NCI-H1694 (cell line): ENCODE measurements at places on chromosomes 5 and 9.
A peak's percentile ranks its signal among the peaks of the same experiment; 100 is the strongest.

- no peak for DNase-seq
Measured at GRCh38 chr5:95720094-95720786, 10.9 kb upstream of the RHOBTB3 start.

DNA sequence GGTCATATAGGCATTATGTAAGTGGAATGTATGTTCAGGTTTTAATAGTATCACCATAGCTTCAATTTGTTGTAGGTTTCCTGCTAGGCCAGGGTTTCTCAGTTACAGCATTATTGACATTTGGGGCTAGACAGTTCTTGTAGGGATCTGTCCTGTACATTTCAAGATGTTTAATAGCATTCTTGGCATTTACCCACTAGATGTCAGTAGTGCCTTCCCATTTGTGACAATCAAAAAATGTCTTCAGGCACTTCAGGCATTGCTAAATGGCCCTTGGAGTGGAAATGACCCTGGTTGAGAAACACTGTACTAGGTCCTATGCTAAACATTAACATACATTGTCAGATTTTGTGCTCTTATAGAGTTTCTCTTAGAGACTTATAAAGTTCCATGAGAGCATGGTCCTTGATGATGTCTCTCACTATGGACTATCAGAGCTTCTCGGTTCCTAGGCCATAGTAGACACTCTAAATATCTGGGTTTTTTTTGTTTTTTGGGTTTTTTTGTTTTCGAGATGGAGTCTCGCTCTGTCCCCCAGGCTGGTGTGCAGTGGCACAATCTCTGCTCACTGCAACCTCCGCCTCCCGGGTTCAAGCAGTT, 1.4 kb downstream of the KIF20A start:
- DNase-seq = peak; percentile 56

DNA sequence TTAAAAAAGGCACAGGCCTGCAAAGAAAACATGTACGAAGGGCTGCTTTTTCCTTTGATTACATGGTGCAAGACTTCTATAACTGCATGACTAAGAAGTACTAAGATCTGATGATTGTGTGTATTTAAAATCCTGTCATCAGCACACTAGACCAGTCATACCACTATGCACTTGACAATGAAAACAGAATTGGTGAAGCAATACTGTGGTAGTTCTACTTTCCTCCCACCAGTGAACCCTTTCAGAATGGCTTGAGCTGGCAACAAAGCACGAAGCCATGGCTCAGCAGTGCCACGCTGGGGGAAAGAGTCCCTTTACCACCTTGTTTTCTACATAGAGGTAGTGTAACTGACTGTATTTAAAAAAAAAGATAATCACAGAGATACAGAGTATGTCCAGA, 49.0 kb upstream of the POU5F2 start:
- no peak for DNase-seq

DNA sequence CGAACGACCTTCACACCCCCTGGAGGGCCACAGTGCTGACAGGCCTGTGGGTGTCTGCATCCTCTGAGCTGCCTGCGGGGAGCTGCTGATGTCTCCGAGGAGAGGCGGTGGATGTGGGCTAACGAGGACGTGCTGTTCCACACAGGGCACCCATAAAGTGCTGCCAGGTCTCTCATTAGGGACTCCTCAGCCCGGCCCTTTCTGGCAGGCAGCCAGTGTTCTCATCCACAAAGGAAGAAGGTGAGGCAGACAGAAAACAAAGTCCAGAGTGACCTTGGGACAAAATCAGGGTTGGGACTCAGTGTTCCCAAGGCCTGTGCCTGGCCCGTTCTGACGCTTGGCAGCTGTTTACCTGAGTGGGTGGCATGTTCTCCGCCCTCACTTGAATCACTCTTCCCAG, 29.3 kb downstream of the CARTPT start:
- no peak for DNase-seq

DNA sequence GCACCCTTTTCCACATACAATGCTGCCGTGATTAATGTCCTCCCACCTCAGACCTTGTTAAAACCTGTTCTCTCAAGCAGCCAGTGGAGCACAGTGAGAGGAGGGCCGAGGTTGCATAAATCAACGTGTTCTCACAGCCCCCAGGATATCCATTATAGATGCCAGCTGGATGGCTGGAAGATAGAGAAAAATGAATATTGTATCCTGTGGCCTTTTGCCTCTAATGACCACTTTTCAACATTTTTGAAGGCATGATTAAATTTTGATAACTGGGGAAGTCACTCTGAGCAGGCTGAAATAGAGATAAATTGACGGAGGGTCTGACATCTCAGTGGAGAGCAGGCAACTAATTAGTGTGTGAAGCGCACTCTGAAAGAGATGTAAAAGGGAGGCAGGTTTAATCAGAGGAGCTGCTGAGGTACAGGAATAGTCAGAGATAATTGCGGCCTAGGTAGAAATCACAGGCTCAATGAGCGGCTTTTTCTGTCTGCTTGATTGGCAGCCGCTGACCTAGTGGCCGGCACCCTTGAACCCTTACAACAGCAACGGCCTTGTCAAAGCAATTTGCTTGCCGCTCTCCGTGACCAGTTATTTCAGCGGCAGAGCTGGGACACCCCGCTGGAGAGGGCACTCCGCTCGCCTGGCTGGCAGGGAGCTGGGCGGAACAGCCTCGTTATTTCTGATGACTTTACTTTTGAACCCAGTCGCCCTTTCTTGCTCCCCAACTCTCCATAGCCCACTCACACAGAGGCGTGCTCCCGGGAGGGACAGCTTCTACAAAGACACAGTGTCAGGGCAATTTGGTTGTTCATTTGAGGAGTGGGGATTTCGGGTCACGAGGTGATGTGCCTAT, 560.7 kb downstream of the PSAT1 start:
- no peak for DNase-seq

- DNase-seq = peak; percentile 81
Measured at GRCh38 chr9:117184173-117184572, 230.7 kb downstream of the ASTN2 start.

GRCh38 chr5:131634666-131634995, 398 bp downstream of the RAPGEF6 start:
- no peak for DNase-seq

GRCh38 chr9:3331801-3332200, 194.0 kb downstream of the RFX3 start:
- DNase-seq = peak; percentile 4

DNA sequence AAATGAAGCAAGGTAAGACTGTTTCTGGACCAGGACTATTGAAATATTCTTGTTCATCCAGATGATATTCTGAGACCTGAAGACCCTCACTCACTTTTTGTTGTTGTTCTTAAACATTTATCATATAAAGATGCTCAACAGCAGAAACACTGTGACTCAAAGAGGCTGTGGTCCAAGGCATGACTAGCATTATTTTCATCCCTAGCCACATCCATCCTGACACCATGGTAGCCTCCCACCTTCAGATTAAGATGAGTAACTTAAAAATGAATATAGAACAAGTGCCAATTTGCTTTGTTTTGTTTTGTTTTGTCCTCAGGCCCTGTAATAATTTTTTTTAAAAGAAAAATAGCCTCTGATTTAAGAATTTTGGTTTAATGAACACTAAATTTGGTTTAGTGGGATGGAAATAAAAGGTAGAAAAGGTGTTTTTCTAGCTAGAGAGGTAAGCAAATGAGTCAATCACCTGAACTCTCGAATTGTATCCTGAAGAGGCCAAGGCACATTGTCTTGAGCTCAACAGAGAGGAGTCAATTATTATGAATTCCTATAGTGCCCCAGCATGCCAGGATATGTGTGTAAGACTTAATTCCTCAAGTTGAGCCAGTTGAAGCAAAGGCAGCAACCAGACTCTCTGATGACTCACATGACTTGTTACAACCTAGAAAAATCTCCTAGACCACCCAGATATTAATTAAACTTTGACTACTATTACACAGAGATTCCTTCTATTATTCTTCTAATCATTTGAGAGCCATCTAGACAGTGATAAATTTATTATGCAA, 380.1 kb upstream of the TUSC1 start:
- DNase-seq = no peak

GRCh38 chr9:125759764-125760129, 12.6 kb downstream of the PBX3 start:
- no peak for DNase-seq

DNA sequence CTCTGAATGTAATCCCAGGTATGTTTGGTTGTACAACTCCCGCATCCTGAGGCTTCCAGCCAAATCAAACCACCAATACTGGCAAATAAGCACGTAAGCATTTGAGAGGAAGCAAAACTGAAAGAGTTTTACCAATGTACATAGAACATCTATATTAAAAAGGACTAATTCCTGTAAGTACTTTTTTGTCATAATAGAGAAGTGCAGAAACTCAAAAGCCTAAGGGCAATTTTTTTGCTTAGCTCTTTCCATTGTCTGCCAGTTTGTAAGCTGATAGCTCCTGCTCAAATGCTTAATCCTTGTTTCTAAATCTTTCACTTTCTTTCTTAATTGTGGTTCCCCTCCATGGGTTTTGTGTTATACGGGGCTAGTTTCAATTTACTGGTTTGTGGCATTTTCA, 1151.8 kb downstream of the CDH12 start:
- no peak for DNase-seq

DNA sequence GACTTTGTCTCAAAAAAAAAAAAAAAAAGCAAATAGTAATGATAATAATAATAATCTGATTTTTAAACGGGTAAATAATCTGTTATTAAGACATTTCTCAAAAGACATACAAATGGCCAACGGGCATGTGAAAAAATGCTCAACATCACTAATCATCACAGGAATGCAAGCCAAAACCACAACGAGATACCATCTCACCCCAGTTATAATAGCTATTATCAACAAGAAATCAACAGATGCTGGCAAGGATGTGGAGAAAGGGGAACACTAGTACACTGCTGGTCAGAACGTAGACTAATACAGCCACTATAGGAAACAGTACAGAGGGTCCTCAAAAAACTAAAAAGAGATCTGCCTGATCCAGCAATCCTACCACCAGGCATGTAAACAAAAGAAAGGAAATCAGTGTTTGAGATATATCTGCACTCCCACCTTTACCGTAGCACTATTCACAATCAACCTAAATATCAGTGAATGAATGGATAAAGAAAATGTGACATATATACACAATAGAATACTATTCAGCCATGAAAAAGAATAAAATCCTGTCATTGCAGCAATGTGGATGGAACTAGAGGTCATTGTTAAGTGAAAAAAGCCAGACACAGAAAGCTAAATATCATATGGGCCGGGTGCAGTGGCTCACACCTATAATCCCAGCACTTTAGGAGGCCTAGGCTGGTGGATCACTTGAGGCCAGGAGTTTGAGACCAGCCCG, 24.9 kb downstream of the VAV2 start:
- DNase-seq = no peak

DNA sequence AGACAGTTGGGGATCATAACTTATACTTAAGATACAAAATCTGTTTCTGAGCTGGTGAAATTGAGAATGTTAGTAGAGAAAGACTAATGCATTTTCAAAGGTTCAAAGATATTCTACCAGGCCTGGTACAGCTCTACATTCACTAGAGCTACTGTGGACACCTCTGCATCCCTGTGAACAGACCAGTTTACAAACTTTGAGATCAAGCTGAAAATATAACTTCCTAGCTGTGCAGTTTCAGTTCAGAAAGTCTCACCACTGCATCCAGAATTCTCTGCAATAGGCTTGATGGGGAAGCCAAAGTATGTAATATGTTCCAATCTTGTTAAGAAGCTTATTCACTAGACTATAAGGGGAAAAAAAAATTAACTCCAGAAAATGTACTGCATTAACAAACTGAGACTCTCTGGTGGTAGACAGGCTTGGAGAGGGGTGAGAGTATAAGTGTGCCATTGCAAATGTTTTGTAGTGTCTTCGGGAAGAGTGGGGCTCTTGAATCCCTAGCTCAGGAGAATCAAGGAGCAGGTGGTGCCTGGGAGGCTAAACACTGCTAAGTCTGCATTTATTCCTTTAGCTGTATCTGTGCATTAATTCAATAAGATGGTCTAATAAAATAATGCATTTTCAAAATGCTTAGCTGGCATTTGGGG, 671.9 kb downstream of the NR2F1-AS1 start:
- DNase-seq = no peak

- no peak for DNase-seq
Measured at GRCh38 chr9:36550135-36550534, 22.6 kb upstream of the MELK start.

DNA sequence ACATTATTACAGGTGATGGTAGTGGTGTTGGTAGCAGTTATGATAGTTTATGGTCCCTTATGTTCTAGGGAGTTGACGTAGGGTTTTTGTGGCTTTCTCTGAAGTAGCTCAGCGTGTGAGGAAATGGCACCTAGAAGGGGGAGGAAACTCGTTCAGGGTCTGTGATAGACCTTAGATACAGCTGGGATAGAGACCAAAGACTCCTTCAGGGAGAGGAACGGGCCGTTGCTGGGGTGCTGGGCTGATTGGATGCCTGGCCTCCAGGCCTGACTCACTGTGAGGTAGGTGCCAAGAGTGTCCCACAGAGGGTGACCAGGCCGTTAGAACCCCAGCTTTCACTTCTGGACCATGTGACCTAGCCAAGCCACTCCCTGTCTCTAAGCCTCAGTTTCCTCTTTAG, 96.6 kb downstream of the DAB2IP start:
- DNase-seq = no peak

DNA sequence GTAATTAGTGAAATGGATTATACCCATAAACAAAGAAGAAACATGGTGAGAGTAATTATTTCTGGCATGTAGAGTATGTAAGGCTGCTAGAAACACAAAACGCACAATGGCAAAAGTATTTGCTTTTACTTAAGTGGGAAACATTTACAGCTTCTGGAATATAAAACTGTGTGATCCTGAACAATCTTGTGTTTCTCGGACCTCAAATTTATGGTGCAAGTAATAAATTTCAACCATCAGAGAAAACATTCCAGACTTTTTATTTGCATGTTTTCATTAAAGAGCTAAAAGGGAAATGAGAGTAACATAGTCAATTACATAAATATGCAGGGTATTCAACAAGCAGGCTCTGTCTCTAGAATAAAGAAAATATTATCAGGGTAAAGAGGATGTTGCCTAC, 17.2 kb upstream of the PRR16 start:
- DNase-seq = no peak
